ENCODE measurements at places on chromosomes 11 and 22. TPM values are rescaled to one million over a fixed set of nuclear protein-coding genes. Genes with fewer than 3 reads are reported as not detected.

The SUN2 gene
- total RNA-seq, result 146 TPM

The PARVB gene
- 143 TPM for total RNA-seq

The GNAZ gene
- total RNA-seq, result 0.25 TPM

The GAB2 gene
- total RNA-seq, result 7.2 TPM

The FZD4 gene
- 21.3 TPM for total RNA-seq

The OR52E8 gene
- total RNA-seq, result not detected

The AMOTL1 gene
- 50.8 TPM for total RNA-seq

The HPX gene
- 0.22 TPM for total RNA-seq
